ENCODE measurements at places on chromosomes 1 and 21. TPM values are rescaled to one million over a fixed set of nuclear protein-coding genes. Genes with fewer than 3 reads are reported as not detected.

GRCh38 chr1:109880971-109881894 lies 29.4 kb upstream of the CSF1 start:
- DNase-seq = peak; percentile 16

DNA sequence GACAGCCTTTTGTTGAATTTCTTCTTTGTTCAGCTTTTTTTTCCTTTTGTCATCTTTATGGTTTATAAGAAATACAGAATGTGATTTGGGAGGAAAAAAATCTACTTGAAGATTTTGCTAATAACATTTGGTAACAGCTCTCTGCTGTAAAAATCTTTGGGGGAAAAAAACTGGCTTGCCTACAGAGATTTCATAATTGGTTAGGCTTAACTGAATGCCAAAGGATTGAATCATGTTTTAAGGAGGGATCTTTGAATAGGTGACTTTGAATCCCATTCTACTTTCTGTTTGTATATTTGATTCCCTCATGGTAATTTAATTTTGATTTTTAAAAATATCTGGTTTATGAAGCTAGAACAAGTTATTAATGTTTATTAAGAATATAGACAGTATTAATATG lies 3.2 kb downstream of the BTF3L4 start:
- DNase-seq = peak; percentile 71

DNA sequence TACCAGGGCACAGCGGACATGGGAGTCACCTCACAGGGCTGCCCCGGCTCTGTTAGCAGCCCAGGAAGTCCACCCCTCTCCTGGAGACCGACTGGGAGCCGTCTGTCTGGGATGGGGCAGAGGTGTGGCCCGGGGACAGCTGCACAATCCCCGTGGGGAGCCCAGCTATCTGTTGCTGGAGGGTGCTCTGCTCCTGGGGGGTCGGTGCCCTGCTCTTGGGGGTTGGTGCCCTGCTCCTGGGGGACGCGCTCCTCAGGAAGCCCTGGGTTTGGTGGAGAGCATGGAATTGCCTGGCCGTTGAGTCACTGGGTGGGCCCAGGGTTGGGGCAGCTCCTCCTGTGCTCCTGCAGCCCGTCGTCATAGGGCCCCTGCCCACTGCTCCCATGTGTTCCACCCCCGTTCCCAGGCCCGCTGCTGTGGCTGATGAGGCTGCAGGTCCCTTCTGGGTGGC lies 39.3 kb downstream of the AGPAT3 start:
- DNase-seq = no peak

DNA sequence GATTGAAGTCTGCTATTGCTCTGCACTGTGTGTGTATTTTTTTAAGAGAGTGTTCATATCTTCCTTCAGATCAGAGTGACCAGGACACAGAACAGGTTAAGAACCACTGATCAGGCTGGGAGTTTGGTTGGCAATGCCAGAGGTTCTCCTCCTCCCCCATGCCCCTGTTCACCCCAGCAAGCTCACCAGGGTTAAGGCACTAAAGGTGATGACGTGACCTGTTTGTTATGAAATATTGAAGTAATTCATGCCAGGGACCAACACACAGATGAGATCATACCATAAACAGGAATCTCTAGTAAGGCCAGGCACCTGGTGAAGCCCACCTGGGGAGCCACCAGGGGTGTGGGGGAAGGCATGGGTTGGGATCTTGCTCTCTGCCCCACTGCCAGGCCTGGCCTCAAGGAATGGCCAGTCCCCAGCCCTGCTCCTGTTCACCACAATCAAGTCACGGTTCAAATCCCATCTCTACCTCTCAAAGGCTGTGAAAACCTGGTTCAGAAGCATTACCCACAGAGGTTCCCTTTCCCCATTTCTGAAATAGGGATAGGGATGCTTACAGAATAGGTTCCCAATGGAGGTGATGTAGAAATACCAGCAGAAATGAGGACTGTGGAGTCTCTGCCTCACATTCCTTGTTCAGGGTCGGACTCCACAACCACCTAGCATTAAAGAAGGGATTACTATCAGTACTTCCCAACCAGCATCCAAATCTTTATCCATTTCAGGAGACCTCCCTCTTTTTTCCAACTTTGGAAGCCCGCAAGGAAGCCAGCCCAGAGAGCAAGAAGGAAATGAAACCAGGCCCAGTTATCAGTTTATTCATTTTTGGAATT lies 2.4 kb downstream of the ID3 start:
- peak; percentile 75 for DNase-seq

Gene MCOLN2
- total RNA-seq = 1.1 TPM

GRCh38 chr1:169527451-169528214 lies 41.9 kb upstream of the SLC19A2 start:
- DNase-seq = peak; percentile 17

GRCh38 chr1:151720974-151721787 lies at the start of gene RIIAD1:
TSS of gene RIIAD1 (plus strand) at chr1:151721522. CDS start at chr1:151721537, 15 bp downstream.
- peak; percentile 8 for DNase-seq

- DNase-seq = no peak
These were observed 151.9 kb downstream of the DMRTA2 start for GRCh38 chr1:50271337-50271736.

DNA sequence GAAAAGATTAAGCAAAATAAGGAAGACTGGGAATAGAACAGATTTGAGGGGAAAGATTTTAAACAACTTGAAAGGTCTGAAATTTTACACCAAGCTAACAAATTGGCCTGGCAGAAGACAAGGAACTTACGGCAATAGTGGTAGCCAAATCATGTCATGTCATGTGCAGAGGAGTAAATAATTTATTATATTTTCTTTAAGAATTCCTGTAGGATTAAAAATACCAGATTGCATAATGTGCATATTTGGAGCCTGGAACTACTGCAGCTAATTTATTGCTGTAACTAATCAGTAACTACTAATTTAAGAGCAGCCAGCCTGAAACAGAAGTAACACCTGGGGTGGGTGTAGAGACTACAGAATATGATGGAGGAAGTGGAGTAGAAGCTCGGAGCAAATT lies 334.3 kb downstream of the TGFB2 start:
- DNase-seq = no peak

- no peak for DNase-seq
These were observed 95.7 kb upstream of the WNT4 start for GRCh38 chr1:22238356-22239224.

DNA sequence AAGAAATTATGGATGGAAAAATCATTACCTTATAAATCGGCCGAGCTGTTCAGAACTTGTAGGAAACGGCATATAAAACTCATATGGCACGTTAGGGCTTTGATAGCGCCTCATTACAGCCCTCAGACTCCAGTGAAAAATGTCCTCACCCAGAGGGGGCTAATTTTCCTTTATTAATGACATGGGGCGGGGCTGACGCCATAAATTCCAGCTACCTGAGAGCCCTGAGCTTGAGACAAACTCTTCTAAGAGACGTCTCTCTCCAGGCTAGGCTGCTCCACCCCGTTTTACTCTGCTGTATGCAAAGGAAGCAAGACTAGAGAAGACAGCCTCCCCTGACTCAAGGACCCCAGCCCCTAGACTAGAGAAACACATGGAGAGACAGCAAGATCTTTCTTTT lies 149.4 kb downstream of the TRABD2B start:
- DNase-seq = no peak

GRCh38 chr1:159922511-159923202 lies 2.6 kb downstream of the TAGLN2 start:
- peak; percentile 64 for DNase-seq

- no peak for DNase-seq
These were observed 140.9 kb downstream of the ROR1 start for GRCh38 chr1:63914706-63915105.

Gene RAB29
- 28.2 TPM for total RNA-seq

DNA sequence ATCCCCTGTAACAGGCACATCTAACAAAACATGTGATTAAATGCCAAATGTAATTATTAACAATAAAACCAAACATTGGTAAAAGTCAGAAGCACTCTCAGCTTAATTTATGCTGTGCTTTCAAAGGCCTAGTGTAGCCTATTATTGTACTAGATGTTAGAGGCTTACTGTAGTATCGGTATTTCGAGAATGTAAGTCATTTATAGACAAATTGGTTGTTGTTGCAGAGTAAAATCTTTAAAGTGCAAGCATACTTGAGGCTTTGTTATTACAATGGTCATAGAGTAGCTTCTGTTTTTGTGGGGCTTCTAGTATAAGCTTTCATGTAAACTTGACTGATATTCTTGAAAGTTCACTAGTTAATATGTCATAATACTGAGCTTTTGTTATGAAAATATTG lies 965.8 kb downstream of the PLA2G4A start:
- DNase-seq = no peak

GRCh38 chr1:99503276-99503747 lies 142.6 kb upstream of the PALMD start:
- DNase-seq = peak; percentile 50

GRCh38 chr1:112504001-112504660 lies 4.6 kb upstream of the WNT2B start:
- no peak for DNase-seq

GRCh38 chr1:243354511-243355153 lies 98.8 kb downstream of the SDCCAG8 start:
- DNase-seq = peak; percentile 51

DNA sequence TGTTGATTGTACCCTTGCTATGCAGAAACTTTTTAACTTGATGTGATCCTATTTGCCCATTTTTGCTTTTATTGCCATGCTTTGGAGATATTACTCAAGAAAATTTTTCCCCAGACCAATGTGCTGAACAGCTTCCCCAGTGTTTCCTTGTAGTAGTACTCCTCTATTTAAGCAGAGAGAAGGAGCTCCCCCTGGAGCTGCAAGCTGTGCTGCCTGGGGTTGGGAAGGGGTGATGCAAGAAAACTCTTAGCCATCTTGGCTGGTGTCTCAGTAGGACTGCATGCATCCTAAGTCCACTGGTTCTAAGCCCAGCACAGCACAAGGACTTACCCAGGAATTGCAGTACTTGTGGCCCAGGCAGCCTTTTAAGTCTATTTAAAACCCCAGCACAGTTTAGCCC lies 121.6 kb downstream of the NTMT2 start:
- DNase-seq = peak; percentile 42

Gene LCE6A
- total RNA-seq = not detected

GRCh38 chr1:67588178-67588855 lies 96.7 kb upstream of the GADD45A start:
- no peak for DNase-seq

DNA sequence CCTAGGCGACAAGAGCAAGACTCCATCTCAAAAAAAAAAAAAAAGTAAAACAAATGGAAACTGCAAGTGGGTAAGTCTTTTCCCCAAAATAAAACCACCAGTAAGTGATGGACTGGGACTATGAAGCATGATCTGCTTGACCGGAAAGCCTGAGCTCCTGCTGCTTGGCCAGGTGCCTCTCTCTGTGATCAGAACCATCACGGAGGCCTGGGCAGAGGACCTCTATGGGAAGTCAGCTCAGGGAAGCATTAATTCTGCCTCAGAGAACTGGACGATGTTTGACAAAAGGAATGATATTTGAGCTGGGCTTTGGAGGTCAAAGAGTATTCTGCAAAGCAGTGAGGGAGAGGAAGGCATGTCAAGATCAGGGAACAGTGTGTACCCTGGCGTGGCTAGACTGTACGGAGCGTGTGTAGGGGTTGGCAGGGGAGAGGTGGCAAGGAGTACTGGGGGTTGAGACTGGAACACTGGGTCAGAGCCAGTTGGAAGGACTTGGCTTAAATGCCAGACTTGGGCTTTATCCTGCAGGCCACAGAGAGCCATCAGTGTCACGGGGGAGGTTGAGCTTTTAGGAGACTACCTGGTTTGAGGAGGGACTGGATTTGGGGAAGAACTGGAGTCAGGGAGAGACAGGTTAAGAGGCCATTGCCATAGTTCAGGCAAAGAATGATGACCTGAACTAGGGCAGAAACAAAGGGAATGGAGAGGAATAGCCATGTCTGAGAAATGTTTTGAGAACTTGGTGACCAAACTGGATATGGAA lies 16.4 kb downstream of the ATP1A2 start:
- DNase-seq = no peak

Gene ADORA3
- not detected for total RNA-seq

Gene TCP10L
- 0.45 TPM for total RNA-seq

DNA sequence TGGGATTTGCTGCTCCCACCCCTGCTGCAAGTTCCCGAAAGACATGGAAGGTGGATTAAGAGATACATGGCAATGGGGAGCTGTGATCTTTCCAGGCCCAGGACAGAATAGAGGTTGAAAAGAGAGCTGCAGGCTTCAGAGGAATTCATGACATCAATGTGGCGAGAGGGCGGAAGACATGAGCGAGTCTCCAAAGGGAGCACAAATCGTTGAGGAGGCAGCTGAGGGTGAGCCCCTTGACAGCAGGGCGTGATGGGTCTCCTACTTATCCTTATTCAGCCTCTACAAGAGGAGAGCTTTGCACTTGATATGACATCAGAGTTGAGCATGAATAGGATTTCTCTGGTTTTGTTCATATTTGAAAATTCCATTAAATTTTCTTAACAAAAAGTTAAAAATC lies 45.5 kb upstream of the TACSTD2 start:
- no peak for DNase-seq

Gene ARID1A
- 17.4 TPM for total RNA-seq

- no peak for DNase-seq
These were observed 314.9 kb upstream of the DEPDC1 start for GRCh38 chr1:68811806-68812205.

- DNase-seq = no peak
These were observed 23.5 kb upstream of the C2CD2 start for GRCh38 chr21:41977034-41977950.

Gene HLX
- total RNA-seq = 4.1 TPM

GRCh38 chr1:203624341-203624712 lies 2.3 kb upstream of the ATP2B4 start:
- no peak for DNase-seq

Gene CCDC27
- total RNA-seq = not detected

GRCh38 chr21:36713746-36714145 lies 14.8 kb downstream of the SIM2 start:
- DNase-seq = no peak

DNA sequence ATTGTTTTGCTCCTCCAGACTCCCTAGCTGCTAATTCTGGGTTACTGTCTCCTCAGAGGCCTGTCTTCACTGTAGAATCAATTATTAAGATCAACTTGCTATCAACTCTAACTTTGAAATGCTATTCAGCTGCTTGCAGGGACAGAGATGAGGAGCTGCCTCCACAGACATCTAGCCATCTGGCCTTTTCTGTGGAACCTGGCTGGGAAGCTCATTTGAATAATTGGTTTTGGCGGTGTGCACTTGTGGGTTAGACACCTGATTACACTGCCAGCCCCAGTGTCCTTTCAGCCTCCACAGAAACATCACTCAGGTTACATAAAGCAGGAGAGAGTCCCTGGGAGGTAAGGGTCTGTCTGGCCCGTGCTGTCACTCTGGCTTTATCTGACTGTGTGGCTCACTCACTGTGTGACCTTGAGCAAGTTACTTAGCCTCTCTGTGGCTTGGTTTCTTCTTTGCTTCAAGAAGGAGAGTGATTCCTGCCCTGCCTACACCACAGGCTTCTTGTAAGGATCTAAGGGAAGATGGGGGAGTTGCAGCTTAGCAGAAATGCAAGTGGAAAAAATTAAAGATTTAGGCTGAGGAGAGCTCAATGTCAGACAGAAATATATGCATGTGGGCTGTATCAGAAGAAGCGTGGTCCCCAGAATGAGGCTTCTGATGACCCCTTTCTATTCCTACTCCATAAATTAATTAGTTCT lies 131.6 kb downstream of the BEND5 start:
- no peak for DNase-seq

GRCh38 chr1:157315544-157315943 lies 177.3 kb upstream of the ETV3 start:
- DNase-seq = no peak

Gene FCRLB
- total RNA-seq = 3.0 TPM

- no peak for DNase-seq
These were observed 225.4 kb downstream of the CAMTA1 start for GRCh38 chr1:7010534-7011200.

Data from fibroblast of the aortic adventitia (primary cell).